Motor neuron (in vitro differentiated cells): ENCODE measurements at places on chromosomes 2 and 18. TPM values are rescaled to one million over a fixed set of nuclear protein-coding genes. Genes with fewer than 3 reads are reported as not detected.

GRCh38 chr2:200184748-200185627, 121.5 kb upstream of the SPATS2L start:
- ATAC-seq = peak; percentile 70

DNA sequence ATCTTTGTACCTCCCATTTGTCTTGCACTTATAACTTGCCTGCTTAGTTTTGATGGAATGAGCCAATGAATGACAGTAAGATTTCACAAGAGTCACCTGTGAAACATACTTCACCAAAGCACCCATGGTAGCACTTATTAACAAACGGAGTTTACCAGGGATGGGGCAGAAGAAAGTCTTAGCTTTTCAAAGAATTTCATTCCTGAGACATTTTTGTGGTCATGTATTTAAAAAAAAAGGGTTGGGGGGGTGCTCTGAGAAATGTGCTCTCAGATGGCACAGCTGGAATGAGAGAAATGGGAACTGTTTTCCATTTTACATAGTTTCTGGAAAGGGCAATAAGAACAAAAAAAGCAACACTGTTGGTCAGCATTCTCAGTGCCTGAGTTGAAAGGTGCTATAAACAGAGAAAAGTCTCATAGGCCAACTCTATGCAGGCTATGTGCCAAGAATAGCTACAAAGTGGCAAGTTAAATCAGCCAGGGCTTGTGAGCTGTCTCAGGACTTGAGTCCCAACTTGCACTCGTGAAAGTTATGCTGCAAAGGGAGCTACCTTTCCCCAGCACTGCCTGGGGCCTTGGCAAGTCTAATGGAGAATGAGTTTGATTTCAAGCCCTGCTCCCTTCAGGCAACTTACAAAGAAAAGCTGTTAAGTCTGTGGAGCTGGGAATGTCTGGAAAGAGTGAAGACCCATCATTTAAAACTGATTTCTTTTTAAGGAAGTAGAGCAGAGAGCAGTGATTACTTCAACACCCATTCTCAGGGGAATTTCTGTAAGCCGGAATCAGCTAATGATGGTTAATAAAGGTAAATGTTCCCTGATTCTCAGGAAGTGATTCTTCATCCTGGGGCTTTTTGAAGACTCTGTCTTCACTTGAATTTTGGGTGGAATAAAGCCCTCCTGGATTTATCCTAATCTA, 170.6 kb downstream of the SLC8A1 start:
- ATAC-seq = no peak

DNA sequence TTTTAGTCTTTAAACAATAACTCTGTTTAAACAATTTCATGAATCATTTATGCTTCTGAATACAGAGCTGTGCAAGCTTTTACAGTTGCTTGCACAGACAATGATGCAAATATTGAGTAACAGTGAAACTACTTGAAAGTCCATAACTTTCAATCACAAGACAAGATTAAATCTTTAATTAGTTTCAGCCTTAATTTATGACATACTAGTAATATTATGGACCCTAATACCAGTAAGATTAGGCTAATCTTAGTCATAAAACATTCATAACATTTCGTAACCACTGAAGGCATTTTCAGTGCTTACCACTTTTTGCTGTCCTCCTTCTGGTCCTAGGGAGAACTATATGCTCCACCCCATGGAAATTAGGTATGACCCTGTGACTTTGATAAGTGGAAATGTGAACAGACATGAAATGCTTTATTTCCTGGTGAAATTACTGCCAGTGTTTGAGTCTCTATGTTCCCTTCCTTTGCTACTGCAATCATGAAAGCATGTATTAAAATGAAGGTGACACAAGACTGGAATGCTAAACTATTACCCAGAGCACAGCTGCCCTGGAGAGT, 1.8 kb upstream of the COBLL1 start:
- ATAC-seq = no peak

DNA sequence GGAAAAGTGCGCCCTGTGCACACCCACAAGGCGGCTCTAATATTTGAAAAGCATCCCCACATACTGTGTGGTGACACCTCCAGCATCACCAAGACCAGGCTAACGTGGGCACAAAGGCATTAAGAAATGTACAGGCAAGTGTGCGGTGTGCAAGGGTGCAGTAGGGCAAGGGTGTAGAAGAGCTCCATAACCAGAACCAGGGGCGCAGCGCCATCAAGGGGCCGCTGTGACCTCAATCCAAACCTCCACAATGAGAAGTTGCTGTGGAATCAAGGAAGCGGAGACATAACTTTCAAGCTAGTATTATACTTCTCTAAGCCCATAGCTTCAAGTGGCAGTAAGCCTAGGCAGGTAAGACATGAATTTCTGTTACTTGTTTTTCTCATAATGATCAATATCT, 13.0 kb downstream of the L3MBTL4 start:
- ATAC-seq = no peak

GRCh38 chr18:5998907-5999306, 103.6 kb upstream of the TMEM200C start:
- ATAC-seq = no peak

DNA sequence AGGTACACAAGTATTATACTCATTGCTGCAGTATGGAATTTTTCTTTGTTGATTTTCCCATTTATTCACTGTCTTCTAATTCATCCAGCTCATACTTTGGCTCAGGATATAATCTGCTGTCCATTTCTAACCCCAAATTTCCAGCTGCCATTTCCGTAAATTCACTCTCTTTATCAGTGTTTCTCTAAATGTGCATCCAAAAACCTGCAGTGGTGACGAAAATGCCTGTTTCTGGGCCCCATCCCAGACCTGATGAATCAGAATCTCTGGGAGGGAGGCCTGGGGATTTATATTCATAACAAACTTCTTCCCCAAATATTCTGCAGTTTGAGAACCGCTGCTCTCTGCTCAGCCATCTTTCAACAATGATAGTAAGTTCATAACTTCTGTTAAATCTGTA, 86.6 kb downstream of the VWC2L start:
- no peak for ATAC-seq

DNA sequence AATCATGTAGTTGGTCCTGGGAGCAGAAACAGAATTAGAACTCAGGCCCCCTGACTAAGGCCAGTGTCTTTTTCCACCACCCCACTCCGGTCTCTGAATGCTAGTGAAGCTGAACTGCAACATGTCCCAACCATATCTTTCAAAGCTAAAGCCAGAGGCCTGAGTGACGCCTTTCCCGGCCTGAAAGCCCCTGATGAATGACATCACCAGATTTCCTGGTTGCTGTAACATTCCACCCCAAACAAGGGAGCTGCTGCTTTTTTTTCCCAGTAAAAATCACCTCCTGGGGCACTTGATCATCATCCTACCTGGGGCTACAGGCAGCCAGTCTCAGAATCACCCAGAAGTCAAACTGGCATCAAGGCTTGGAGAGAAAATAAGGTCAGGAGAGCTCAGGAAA, 162.7 kb downstream of the ARL4C start:
- no peak for ATAC-seq

DNA sequence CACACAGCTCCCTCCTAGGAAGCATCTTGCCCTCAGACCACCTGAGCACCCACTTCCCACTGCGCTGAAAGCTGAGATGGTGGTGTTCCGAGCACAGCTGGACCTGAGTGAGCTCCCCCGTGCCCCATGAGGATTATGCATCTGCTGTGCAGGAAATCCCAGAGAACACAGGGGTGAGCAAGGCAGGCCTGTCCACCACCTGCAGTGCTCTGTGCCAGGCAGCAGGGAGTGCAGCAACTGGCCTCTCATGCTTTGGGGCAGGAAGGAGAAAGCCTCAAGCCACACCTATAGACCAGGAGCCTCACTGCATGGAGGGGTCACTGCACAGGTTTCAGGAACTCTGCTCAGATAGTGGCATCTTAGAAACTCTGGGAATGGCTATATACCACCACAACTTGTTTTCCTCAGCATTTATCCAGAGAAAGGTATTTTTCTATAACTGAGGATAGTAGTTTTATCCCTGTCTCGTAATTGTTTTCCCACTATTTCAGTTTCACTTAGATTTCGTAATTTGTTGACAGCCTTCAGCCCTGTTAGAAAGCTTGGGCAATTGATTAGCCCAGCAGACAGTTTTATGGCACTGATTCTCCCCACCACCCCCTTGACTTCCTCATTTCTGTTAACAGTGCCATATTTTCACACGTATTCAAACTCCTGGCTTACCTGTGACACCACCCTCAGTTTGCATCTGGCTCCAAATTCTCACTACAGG, 144.3 kb upstream of the DAPL1 start:
- no peak for ATAC-seq

GRCh38 chr2:88091943-88092342, 24.3 kb downstream of the SMYD1 start:
- ATAC-seq = no peak

GRCh38 chr18:73119574-73119973, 251.8 kb upstream of the NETO1 start:
- ATAC-seq = no peak

DNA sequence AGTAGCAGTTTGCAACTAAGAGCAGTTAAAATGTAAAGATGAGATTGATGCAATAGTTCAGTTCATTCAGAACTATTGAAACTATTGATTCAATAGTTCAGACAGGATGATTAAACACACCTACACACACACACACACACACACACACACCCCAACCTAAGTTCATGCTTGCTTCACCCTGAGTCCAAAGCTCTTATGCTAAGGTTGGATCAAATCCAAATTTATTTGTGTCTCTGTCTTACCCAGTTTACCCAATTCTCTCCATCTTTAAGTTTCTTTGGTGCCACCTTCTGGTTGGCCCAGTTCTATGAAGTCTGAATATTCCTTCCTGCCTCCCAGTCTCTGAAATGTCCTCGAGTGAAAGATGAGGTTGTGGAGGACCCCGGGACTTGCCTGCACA, 5.1 kb downstream of the SERPINB8 start:
- ATAC-seq = no peak

DNA sequence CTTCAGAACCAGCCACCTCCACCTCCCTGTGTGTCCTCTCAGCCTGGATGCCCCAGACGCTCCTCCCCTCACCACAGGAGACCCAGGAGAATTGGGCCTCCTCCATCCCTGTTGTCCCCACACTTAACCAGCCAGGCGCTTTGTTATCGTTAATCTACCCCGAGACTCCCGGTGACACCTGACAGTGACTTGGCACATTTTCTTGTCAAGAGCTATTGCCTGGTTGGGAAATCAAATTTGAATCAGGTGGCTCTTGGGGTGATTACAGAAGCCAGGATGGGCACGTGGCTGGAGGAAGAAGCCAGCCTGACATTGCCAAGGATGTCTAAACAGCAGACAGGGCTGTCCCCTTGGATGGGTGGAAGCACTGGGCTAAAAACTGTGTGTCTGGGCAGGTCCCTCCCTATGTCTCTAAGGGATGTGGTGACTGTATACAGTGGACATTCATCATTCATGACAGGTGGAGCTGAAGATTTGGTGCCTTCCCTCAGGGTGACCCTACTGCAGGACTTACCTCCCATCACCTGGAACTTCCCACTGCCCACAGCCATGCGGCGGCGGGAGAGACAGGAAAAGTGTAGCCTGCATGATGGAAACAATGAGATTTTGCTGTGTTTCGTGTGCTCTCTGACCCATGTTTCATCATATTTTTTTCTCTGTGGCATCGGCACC, 157.2 kb upstream of the CAPN13 start:
- ATAC-seq = peak; percentile 56

GRCh38 chr2:27085673-27086089, 891 bp upstream of the KHK start:
- peak; percentile 34 for ATAC-seq

- no peak for ATAC-seq
Observed at GRCh38 chr2:188610827-188611226, 319.2 kb downstream of the GULP1 start.

- no peak for ATAC-seq
Observed at GRCh38 chr2:240689975-240690374, 1.7 kb upstream of the AQP12A start.

DNA sequence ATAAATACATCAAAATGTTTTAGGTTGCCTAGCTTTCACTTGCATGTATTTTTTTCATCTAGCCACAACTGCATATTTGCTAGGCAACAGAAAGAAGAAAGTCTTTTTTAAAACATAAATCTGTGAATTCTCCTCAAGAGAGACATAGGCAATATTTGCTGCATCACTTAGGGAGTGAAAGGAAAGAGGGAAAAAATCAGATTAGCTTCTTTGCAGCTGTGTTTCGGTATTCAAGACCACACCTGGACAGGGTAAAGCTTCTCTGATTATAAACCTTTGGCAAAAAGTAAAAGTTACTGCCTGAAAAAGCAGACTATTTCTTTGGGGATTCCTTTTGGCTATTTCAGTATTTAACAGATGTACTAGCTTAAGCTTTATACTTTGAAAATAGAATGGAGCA, 280.9 kb upstream of the ZSWIM2 start:
- ATAC-seq = no peak

- no peak for ATAC-seq
Observed at GRCh38 chr2:19733951-19734425, 167.8 kb downstream of the TTC32 start.

- no peak for ATAC-seq
Observed at GRCh38 chr18:677145-677544, 19.7 kb downstream of the TYMS start.

- no peak for ATAC-seq
Observed at GRCh38 chr18:56532176-56532840, 106.1 kb downstream of the TXNL1 start.

DNA sequence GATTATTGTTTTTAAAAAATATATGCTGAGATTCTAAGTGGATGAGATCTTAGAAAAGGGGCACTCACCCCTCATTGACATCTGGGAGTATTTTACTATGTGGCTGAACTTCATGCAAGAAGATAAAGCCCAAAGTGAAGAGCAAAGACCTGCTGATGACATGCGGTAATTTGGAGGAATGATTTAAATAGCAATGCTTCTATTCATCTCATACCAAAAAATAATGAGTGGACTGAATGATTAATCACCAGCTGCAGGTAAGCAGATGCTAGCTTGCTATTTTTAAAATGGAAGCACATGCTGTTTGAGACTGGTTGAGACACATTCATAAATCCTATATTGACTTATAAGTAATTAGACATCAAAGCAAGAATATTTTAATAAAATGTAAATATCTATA, 12.7 kb upstream of the CDK15 start:
- ATAC-seq = no peak

Gene LYPD6
- total RNA-seq = 3.5 and 11.5 TPM in 2 replicates

Gene PMAIP1
- total RNA-seq = 10.4 and 10.9 TPM in 2 replicates

Gene IL1RN
- total RNA-seq = 0.21 TPM in 1 of 2 replicates, not detected in the other

Gene STAT4
- 4.5 and 5.0 TPM in 2 replicates for total RNA-seq

Gene LTBP1
- 2.8 and 5.8 TPM in 2 replicates for total RNA-seq

Gene WDFY1
- total RNA-seq = 26.7 and 27.7 TPM in 2 replicates

Gene SERPINB13
- total RNA-seq = 0.19 and 0.73 TPM in 2 replicates

Gene GKN1
- not detected in 2 replicates for total RNA-seq

Gene MYO7B
- 0.31 and 1.3 TPM in 2 replicates for total RNA-seq

Gene PDCD1
- total RNA-seq = 0.20 TPM in 1 of 2 replicates, not detected in the other

Gene SH3BP4
- 25.5 and 28.1 TPM in 2 replicates for total RNA-seq
